ENCODE measurements at places on chromosomes 3 and 15. TPM values are rescaled to one million over a fixed set of nuclear protein-coding genes. Genes with fewer than 3 reads are reported as not detected.

- peak; percentile 58 for DNase-seq
Measured at GRCh38 chr15:99343881-99344551, 92.7 kb downstream of the LRRC28 start.

DNA sequence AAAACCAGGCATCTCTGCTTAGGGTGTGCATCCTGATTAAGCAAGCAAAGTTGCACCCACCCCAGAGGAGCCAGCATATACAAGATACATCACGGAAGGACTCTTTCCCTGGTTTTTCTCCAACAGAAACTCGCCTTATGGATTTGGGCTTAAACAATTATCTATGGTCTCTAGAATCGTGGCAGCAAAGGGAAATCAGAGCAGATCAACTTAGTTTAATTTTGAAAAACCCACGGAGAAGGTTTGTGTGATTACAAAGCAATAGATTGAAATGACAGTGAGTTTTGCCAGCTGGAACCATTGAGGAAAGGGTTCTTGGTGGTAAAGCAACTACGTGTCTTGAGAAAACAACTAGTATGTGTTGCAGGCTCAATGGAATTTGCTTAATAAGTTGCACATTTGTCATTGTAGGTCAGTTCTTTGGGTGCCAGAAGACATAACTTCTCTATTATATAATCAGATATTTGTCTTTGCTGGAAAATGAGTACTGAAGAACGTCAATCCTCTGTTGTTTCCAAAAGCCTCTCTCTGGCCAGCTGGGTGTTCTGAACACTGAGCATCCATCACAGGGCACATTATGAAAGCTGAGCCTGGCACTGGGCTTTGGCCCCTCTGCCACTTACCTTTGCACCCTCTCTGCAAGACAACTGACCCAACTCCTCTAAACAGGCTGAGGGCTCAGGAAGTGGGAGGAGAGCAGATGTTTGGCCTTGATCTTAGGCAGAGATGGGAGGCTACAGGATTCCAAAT is 75.7 kb upstream of the FBN1 start:
- no peak for DNase-seq

GRCh38 chr3:136995652-136996051 is 37.9 kb downstream of the IL20RB start:
- DNase-seq: no peak

- peak; percentile 46 for DNase-seq
Measured at GRCh38 chr3:186307594-186308221, 54.3 kb downstream of the DGKG start.

GRCh38 chr3:109432833-109433232 is 95.5 kb upstream of the DPPA4 start:
- no peak for DNase-seq

GRCh38 chr3:22795917-22796316 is 407.2 kb upstream of the UBE2E2 start:
- DNase-seq: no peak

DNA sequence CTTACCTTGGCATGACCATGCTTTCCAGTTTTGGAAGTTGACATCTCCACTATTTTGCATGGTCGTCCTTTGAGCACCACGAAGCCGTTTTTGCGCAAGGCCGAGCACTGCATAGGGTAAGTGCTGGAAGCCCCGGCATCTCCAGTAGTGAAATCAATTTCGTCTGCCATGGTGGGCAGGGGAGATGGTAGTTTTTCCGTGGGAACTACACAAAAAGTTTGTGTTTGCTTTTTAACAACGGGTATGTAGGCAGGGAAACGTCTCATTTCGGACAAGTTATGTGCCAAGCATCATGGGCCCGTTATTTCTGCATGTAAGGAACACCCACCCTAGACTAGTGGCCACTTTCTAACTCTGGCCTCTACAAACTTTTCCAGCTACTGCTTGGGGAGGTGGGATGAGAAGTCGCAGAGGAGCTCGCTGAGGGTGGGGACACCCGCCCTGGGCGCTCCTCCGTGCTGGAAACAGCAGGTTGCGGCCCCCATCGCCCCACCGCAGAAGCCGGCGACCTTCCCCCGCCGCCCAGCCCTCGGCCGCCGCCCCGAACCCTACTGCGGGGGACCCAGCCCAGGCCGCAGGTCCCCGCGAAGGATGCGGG is 701 bp downstream of the EIF5A2 start:
- peak; percentile 4 for DNase-seq

GRCh38 chr3:86378829-86379228 is 612.1 kb downstream of the VGLL3 start:
- no peak for DNase-seq

- no peak for DNase-seq
Measured at GRCh38 chr3:81048058-81048665, 713.3 kb downstream of the GBE1 start.

DNA sequence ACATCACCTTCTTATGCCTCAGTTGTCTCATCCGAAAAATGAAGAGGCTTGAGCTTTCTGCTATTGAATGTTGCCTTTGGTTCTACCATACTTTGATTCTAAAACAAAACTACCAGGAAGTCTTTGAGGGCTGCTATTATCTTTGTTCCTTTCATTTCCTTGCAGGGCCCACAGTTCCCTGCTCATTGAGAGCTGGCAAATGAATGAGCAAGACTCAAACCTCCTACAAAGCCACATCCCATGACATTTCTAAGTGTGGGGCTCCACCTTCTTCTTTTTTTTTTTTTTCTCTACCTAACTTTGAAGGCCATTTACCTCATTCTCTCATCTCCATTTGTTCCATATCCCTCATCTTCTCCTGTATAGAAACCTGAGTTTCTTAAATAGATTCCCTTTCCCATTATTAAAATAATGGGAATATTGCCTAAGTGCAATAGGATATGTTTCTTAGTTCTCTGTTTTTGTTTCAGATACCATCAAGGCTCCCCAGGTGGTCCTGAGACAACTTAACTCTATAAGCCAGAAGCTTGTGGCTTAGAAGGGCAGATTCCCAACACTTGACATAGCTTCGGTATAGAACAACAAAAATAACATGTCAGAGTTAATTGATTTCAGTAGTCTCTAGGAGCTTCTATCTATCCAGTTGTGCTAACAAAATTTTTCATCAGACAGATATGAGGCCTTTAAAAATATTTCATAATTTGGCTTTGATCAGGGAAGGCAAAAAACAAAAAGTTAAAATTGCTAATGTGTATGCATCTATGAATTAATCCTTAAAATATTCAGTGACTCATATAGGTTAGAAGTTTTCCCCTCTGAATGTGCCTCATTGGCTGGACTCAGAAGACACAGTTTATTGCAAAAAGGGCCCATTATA is 951.6 kb downstream of the TUSC7 start:
- DNase-seq: no peak

GRCh38 chr15:60605879-60606307 is 127.0 kb upstream of the ICE2 start:
- DNase-seq: peak; percentile 40

- DNase-seq: no peak
Measured at GRCh38 chr3:182650568-182651128, 142.7 kb upstream of the ATP11B start.

DNA sequence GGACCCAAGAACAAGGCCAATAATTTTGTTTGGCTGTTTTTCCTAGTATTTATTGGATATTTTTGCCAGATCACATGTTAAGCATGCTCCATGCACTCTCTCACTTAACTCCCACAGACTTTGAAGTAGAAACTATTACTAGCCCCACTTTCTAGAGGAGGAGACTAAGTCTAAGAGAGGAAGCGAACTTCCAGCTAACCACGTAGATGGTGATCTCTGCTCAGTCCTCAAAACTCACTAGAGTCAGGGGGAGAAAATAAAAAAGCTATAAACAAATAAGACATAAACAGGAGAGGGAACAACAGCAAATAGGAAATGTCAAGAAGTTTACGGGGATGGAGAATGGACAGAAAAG is 481.0 kb upstream of the PROK2 start:
- no peak for DNase-seq

GRCh38 chr3:105440113-105440512 is 73.4 kb downstream of the ALCAM start:
- no peak for DNase-seq

DNA sequence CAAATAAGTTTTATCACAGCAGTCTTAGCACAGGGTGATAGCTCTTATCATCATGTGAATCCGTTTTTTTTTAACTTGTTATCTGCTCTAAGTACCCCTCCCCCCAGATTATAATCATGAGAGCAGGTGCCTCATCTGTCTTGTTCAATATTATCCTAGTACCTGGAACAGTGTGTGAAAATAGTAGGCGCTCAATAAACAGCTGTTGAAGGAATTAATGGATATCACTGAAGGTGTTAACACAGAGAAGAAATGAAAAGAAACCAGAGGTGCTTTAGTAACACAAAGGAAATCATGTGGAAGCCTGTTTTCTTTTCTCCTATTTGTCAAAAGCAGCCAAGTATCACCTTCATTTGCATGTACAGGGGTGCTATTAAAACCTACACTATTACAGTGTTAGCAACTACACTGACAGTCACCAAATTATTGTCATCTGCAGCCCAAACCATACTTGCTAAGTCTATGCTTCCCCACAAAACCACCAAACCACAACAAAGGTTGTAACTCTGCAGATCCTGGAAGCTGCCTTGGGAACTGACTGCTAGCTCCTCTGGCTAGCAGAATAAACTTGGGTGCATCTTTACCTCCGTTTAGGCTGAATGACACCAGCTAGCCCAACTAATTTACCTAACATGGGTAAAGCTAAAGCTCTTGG is 2.9 kb downstream of the XPC start:
- no peak for DNase-seq

DNA sequence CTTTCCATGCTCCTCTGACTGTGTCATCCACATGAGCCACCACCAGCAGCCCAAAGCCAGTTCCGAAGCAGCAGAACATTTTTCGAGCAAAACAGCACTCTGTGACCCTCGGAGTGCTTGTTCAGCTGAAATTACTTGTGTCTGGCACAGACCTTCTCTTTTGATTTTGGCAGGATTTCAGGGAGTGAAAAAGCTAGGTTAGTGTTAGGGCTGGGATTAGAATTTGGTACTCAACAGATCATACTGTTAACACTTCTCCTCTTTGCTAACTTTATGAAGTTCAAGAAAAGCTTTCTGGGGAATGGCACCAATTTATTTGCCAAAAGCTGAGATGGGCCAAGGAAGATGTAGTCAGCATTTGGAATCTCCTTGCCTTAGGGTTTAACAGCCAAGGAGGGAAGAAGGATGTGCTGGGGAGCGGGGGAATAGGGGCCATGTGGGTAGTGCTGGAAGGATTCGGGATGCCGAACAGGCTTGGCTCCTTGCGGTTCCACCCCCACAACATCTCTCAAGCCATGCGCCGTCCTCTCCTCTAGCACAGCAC is 55.1 kb upstream of the TRA2B start:
- no peak for DNase-seq

DNA sequence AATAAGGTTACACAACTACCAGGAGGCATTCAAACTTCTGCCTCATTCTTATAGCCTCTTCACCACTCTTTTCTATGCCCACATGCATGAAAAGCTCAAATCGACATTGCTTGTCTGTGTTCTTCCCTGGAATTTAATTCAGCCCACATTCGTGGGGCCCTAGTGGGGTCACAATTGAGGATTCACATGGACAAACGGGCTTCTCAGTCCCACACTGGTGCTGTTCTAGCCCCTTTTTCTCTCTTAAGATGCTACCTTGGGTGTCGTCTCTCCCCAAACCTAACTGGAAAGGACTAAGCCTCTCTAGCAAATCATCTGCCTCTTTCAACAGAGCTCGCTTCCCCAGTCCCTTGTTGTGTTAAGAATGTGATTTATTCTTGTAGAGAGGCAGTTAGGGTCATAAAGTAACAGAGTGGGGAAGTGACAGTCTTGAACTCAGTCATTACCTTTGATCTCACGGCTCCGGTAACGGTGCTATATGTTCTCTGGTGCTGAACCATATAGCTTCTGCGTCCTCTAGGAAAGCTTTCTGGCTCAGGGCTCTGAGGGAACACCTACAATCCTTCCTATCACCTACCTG is 4.9 kb downstream of the LPP start:
- no peak for DNase-seq

- no peak for DNase-seq
Measured at GRCh38 chr3:110184536-110184935, 847.2 kb upstream of the DPPA4 start.

Gene GOLGA8T
- total RNA-seq: 0.41 TPM

Gene HGD
- not detected for total RNA-seq

Gene ZNF80
- not detected for total RNA-seq

Gene FYCO1
- total RNA-seq: 13.8 TPM

Gene LRRC3B
- total RNA-seq: 3.6 TPM

Gene CLDN16
- not detected for total RNA-seq

Gene PRICKLE2
- total RNA-seq: 5.3 TPM

Data from endothelial cell (in vitro differentiated cells).